ENCODE measurements at places on chromosomes 7 and 10.

DNA sequence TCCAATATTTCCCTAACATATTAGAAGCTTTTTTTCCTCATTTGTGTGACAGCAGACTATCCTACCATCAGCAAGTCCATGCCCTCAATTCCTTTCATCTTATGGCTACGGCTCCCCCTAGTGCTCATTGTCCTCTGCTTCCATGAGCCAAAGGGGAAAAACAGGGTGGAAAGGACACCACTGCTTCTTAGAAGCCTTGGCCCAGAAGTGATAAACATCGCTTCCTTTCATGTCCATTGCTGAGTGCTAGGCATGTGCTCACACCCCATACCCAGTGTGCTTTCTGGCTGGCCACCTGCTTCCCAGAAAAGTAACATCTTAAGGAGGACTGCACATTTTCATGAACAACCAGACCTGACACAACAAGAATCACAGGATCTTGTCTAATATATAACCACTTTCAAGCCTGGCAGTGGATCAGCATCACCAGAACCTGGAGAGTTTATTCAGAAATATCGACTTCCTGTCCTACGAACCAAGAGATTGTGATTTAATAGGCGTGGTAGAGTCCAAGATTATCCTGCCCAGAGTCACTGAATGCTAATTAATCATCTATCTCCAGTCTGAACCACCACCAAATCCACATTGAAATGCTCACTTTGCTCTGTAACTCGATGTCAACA lies 650.5 kb upstream of the SORCS1 start:
- peak; percentile 83 for DNase-seq

- peak; percentile 86 for DNase-seq
These were observed 14.4 kb upstream of the RBM20 start for GRCh38 chr10:110629680-110630191.

GRCh38 chr10:97718659-97719142 lies 5.2 kb downstream of the MARVELD1 start:
- peak; percentile 100 for DNase-seq

DNA sequence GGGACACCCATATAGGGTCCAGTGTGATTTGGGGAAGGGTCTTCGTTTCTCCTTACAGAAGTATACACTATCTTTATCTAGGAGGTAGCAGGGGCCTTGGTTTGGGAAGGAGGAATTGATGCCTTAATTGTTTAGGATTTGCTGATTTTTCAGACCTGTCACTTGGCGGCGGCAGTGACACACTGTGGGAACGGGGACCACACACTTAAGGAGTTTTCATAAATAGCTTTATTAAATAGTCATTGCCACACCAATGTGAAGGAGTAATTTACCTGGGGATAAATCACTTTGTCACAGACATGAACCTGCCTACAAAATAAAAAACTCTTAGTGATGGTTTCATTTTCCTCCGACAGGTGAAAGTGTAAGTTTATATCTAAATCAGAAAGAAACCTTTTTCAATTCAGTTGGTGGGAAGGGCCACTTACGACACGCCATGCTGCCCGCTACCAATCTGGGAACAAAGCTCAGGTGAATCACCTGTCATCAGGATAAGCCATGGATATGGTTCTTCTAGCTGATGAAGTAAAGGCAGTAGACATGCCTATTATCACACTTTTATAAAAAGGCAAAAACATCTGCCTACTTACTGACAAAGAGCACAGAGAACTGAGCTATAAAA lies 12.3 kb upstream of the ENO4 start:
- DNase-seq: no peak

- no peak for DNase-seq
These were observed 93.4 kb downstream of the ZNF33B start for GRCh38 chr10:42544945-42545344.

DNA sequence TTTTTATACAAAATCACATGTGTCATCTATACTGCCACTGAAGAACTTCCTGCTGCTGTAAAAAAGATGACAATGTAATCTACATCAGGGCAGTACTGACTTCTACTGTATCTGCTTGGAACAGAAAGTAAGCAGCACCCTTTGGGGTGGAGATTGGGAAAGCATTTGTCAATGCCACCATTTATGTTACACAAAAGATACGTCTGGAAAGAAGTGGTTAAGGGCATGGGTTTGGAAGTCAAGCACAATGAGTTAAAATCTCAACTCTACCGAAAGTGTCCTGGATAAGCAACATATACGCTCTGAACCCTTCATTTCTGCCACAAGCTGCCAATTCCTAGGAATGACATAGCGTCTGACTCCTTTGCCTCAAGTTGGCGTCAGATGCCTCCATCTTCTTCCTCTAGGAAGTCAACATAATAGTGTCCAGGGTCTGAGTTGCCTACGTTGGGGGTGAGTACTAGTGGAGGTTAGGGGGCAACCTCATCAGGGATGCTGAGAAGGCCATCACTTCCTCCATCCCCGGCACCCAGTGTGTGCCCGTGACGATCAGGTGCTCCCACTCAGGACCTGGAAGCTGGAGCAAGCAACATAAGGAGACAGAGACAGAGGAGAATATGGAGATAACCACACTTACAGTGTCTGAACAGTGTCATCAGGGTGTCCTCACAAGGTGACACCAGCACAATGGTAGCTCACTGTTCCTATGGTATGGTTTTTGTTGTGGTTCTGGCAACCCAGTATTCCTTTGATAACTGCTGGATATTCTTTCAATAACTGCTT lies 58.3 kb downstream of the SGMS1 start:
- DNase-seq: no peak

DNA sequence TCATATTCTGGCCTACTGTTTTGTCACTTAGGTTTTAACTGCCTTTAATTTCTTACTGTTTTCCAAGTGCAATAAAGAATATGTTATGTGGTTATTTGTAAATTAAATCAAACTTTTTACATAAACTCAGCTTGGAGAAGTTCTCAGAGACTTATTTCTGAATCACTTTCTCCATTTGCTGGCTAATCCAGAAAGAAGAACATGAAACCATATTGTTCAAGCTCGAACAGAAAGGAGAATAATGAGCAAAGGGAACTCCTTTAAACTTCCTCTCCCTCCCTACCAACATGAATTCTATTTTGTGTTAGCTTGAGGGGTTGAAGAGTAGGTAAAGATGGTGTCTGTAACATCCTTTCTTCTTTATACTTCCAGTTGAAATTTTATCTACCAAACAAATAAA lies 52.3 kb downstream of the SHTN1 start:
- no peak for DNase-seq

DNA sequence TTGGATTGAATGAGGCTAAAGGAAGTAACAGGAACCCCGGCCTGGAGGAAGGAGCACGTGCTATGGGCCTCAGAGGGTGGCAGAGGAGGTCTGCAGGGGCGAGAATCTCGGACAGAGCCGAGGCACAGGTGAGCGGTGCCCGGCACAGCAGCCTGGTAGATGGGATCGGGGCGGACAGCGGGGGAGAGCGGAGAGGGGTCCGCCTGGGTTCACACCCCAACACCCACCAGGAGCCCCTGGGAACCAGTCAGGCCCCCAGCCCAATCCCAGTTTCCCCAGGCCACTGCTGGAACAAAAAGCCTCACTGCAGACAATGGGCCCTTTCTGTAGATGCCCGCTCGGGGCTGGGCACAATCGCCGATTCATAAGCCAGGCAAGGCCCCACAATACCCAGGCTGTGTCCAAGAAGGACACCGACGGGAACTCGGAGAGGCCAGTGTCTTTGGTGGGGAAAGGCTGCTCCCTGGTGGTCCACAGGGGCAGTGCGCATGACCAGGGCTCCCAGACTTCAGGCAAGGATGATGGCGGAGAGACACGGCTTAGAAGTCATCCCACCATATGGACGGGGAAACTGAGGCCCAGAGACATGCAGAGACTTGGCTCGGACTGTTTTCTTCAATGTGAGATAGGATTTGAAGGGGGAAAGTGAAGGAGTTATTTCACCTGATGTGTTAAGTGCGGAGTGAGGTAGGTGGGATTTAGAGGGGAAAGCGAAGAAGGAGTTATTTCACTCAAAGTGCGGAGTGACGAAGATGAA lies 106.9 kb upstream of the GPR26 start:
- DNase-seq: peak; percentile 71

DNA sequence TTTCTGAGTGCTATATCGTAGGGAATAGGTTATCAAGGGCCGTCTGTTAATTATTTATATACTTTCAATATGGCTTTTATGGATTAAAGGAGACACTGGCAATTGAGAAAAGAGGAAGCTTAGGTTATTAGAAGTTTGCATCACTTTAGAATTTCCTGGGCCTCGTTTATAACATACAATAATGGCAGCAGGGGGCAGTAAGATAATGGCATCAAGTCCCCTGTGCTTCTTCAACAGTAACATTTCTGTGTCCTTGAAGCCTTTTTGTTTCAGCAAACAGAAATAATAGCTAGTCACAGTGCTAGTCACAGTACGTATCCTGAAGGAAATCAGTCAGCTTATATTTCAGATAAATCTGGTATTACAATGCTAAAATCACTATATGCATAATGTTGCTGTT lies 41.9 kb downstream of the SPAM1 start:
- no peak for DNase-seq

- DNase-seq: peak; percentile 85
These were observed 16.6 kb downstream of the ZNF862 start for GRCh38 chr7:149854611-149855360.

Measured in MCF 10A (cell line).